ENCODE measurements at places on chromosomes 3 and 15. TPM values are rescaled to one million over a fixed set of nuclear protein-coding genes. Genes with fewer than 3 reads are reported as not detected.
A peak's percentile ranks its signal among the peaks of the same experiment; 100 is the strongest.

- DNase-seq = no peak
Measured at GRCh38 chr15:41840673-41841072, 2.0 kb downstream of the PLA2G4B start.

- DNase-seq = no peak
Measured at GRCh38 chr3:43025423-43025822, 46.3 kb downstream of the GASK1A start.

CX3CR1 gene
- total RNA-seq = 0.55 TPM

GRCh38 chr15:101501703-101502373, 12.3 kb upstream of the PCSK6 start:
- DNase-seq = peak; percentile 43

FBXO40 gene
- 68.1 TPM for total RNA-seq

DNA sequence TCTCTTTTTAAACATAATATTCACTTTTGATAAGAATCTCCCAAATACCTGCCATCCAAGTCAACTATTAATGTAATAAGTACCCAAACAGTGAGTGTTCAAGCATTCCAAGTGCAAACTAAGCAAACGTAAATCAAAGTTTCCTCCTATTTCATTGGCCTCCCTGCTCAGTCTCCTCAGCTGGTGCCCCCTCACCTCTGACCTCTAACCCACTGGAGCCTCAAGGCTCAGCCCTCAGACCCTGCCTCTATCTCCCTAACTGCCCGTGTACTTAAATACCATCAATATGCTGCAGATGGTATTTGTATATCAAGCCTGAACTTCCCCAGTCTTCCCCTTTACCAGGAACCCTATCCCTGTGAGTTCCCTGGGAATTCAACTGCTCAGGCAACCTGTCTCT, 31.8 kb downstream of the CHSY1 start:
- no peak for DNase-seq

SH2D7 gene
- not detected for total RNA-seq

DNA sequence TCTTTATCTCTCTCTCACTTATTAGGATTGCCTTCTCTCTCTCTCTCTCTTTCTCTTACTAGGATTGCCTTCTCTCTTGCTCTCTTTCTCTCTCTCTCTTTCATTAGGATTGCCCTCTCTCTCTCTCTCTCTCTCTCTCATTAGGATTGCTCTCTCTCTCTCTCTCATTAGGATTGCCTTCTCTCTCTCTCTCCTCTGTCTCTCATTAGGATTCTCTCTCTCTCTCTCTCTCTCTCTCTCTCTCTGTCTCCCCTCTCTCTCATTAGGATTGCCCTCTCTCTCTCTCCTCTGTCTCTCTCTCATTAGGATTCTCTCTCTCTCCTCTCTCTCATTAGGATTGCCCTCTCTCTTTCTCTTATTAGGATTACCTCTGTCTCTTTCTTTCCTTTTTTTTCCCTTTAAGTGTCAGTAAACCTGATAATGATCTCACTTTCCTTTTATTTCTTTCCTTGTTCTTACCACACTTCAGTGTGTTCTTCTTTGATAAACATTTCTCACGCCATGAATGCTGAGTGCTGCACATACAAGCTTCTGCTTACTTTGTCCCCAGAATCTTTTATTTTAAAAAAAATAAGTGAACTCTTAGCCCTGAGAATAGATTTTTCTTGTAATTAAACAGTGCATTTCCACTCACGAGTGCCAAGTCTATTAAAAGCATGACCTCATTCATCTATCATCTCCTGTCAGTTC, 243.4 kb upstream of the TBC1D5 start:
- no peak for DNase-seq

DOCK3 gene
- total RNA-seq = 0.87 TPM

GRCh38 chr15:80934761-80935221, 54.8 kb downstream of the MESD start:
- DNase-seq = no peak

- DNase-seq = no peak
Measured at GRCh38 chr3:184846496-184846895, 34.5 kb downstream of the VPS8 start.

GRCh38 chr3:62154457-62155148, 218.7 kb downstream of the FEZF2 start:
- no peak for DNase-seq

THAP10 gene
- total RNA-seq = 1.7 TPM

DNA sequence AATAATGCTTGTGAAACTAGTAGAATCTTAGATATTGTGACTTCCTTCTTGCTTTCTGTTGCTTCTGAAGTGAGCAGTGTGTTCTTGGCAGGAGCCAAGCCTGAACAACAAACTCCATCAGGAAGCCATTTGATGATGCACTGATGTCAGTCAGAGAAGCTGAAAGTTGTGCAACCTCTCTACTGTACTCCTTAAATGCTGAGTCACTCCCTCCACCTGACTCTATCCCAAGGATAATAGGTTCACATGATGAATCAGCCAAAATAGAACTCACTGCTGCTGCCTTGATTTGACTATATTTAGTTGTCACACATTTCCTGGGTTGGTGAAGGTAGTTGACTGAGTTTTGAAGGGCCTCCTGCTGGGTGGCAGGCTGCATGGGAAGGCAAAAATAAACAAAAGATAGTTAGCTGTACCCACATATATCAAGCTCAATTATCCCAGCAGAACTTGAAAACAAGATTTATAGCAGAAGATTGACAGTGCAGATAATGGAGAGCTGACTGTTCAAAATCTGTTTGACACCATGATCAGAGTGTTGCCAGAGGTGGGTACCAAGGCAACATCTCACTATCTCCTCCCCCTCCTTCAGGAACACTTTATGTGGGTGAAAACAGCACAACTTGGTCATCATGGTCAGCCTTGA, 328.4 kb upstream of the DPH6 start:
- no peak for DNase-seq

FOXL2 gene
- total RNA-seq = 0.38 TPM

- no peak for DNase-seq
Measured at GRCh38 chr3:126166009-126166408, 14.4 kb downstream of the ALDH1L1 start.

DNA sequence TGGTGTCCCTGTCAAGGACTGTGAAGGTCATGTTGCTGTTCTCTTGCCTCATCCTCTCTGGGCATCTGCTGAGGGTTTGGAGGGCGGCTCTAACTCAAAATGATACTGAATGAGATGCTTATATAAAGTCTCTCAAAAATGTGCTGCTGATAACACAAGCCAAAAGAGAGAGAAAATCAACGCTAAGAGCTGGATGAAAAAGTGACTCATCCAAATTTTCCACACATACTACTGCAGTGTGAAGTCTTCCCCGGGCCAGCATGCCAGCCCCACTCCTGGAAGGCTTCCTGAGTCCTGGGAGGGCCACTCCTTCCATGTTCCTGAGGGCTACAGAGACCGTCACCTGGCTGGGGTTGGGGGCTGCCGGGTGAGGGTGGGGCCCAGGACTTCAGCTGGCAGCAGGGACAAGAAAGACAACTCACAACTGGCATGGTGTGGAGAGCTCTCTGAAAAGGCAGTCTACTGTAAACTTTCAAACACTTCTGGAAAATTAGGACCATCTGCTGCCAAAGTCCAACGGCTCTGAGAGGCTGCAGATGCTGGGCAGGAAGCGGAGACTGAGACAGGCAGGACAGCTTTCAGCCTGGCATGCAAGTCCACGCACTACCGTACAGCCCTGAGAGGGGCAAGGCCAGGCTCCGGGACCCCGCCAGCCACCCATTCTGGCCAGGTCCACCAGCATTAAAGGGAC, 200.3 kb downstream of the ADAMTS17 start:
- no peak for DNase-seq

CLASP2 gene
- total RNA-seq = 71.9 TPM

SPTBN5 gene
- 0.47 TPM for total RNA-seq

CAND2 gene
- 137 TPM for total RNA-seq

SLC28A1 gene
- total RNA-seq = 0.49 TPM

SLCO2A1 gene
- total RNA-seq = 4.2 TPM

DNA sequence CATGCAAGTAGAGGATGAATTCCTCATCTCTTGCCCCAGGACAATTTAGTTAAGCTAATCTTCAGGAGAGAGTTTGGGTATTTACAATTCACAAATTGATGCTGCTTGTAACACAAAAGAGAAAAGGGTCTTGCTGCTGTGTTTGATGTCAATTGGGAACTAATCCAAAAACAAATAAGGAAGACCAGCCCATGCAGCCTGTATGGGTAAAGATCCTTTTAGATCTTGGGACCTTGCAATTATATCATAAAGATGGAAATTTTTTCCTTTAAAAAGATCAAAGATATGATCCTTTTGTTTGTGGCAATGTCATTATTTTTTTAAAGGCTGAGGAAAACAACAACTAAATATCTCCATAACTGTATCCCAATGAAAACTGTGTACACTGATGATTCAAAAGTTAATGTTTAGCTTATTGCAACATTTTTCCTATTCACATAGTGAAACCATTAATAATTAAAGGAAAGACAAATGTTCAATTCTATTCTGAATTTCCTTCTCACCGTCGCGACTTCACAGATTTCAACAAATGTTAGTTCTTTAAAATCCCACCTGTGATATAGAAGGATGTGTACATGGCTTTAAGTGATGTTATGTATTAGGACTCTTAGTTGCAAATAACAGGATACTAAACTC, 40.2 kb downstream of the TMEM212 start:
- DNase-seq = no peak

DNA sequence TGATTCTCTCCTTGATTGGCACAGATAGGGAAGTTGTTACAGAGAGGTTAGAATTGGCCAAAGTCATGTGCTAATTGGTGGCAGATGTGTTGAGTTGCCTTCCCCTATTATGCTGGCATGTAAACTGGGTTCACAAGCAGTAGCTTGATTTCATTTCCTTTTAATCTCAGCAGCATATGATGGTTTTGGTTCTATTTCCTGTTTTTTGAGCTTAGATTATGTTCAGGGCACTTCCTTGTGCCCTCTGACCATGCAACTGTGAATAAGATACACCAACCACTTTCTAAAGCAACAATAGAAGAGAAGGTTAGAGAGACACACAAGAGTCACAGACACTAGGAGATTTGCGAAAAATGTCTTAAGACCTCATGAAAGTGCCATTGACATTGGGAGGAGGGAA, 16.5 kb downstream of the HPS3 start:
- no peak for DNase-seq

- DNase-seq = no peak
Measured at GRCh38 chr3:162250782-162251181, 754.2 kb downstream of the OTOL1 start.

PPP1R14D gene
- not detected for total RNA-seq
